Stimulated activated CD8-positive, alpha-beta memory T cell treated with anti-CD3 and anti-CD28 coated beads, Interleukin-15, amount 100 ng/mL, for 1 hour (primary cell): ENCODE measurements at places on chromosomes 6 and 20.

GRCh38 chr6:150267686-150268561 is 100.9 kb upstream of the IYD start:
- DNase-seq: no peak

- no peak for DNase-seq
Measured at GRCh38 chr6:140850438-140850837, 1282.3 kb upstream of the GJE1 start.

DNA sequence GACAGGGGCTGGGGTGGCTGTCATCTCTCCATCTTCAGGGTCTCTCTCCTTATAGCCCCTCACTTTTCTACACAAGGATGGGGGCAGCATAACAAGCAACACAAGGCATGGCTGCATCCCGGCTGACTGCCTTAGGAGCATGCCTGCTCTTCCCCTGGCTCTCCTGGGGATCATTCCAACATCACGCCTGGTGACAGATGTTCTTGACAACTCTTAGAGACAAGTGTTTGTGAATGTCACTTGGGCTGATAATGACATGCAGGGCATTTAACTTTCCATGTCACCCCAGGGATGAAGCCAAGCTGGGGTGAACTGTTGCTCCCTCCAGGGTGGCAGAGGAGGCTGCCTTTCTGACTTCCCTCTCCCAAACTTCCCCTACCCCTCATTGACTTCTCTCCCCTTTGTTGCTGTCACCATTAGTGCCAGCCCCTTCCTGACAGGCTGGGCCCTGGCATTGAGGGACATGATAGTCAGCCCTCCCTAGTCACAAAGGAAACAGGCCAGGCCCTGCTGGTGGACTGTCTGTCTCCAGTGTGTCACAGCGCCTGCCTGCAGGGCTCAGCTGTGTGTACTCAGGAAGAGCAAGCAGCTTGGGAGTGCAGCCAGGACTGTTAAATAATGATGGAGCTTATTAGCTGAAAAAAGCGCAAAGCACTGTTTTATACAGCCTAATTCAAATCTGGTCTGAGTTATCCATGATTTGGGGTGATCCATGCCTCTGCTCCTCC is 161.8 kb downstream of the LRFN2 start:
- no peak for DNase-seq

- no peak for DNase-seq
Measured at GRCh38 chr6:13172291-13172690, 156.0 kb downstream of the TBC1D7 start.
